HFFc6 (cell line): ENCODE measurements at places on chromosomes 4 and X. TPM values are rescaled to one million over a fixed set of nuclear protein-coding genes. Genes with fewer than 3 reads are reported as not detected.

Gene RPA4
- total RNA-seq, result 0.31 TPM in 1 of 3 replicates, not detected in the others

Gene INTU
- total RNA-seq, result 5.2 to 6.4 TPM (median 6.2 TPM) in 3 replicates

DNA sequence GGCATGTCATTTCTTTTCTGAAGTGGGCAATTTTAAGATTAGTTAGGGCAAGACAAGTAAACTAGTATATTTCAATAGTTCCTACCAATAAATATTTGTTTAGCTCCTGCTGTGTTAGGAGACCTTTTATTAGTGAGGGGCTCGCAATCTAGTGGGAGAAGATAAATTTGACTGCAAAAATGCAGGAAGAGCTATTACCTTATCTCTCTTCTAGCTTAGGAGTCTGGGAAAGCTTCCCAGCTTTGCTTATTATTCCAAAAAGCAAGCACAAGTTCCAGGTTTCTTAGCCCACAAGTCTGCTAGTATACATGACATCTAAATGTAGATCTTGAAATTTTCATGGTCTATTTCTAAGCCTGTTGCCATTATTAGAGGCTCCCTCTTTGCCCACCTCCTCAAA is 191.1 kb downstream of the GC start:
- peaks cover 6% of the 10 kb centered on the region for H3K27me3 ChIP-seq
- no peak overlapping the region for H3K27ac ChIP-seq
- no peaks in the 10 kb centered on the region for H3K4me1 ChIP-seq
- H3K4me3 ChIP-seq, result no peak overlapping the region
- no peaks in the 10 kb centered on the region for H3K36me3 ChIP-seq

DNA sequence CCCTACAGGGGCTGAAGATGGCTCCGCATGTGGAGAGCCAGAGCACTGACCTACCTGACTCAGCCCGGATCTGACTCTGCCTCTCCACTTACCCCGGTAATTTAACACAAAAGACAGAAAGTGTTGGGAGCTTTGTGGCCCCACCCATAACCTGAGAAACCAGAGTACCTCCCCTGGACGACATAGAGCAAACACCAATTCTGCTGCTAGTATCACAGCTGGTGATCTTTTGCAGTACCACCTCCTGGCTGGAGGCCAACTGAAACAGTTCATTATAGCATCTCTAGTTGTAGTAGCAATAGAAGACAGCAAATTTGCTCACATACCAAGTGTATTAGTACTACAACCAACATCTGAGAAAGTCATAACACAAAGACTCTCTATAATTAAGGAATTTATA is 443.9 kb downstream of the KLHL4 start:
- H3K27ac ChIP-seq, result no peak overlapping the region
- no peaks in the 10 kb centered on the region for H3K27me3 ChIP-seq
- H3K4me1 ChIP-seq, result no peaks in the 10 kb centered on the region
- no peak overlapping the region for H3K4me3 ChIP-seq
- H3K36me3 ChIP-seq, result no peaks in the 10 kb centered on the region

Gene FGFBP2
- total RNA-seq, result not detected in 2 replicates

GRCh38 chrX:103783971-103784370 is 7.3 kb downstream of the PLP1 start:
- no peak for DNase-seq
- H3K4me3 ChIP-seq, result no peak overlapping the region
- peaks cover 3% of the 10 kb centered on the region; the same call in 1 of the 2 replicates for H3K27me3 ChIP-seq

- DNase-seq, result no peak
- no peaks in the 10 kb centered on the region for H3K36me3 ChIP-seq
- H3K4me1 ChIP-seq, result peaks cover 10% of the 10 kb centered on the region; the same call in 1 of the 2 replicates
These were observed 24.6 kb upstream of the LRBA start for GRCh38 chr4:151039733-151040132.

GRCh38 chr4:92455951-92456350 is 152.2 kb downstream of the GRID2 start:
- no peaks in the 10 kb centered on the region for H3K4me1 ChIP-seq
- H3K36me3 ChIP-seq, result no peaks in the 10 kb centered on the region
- no peak overlapping the region for H3K4me3 ChIP-seq
- DNase-seq, result no peak
- H3K27ac ChIP-seq, result no peak overlapping the region

- peak overlapping the region; percentile 36; the same call in 1 of the 2 replicates for H3K27ac ChIP-seq
- no peaks in the 10 kb centered on the region for H3K27me3 ChIP-seq
- H3K4me1 ChIP-seq, result peaks cover 86% of the 10 kb centered on the region
- H3K4me3 ChIP-seq, result no peak overlapping the region
- H3K36me3 ChIP-seq, result peaks cover 25% of the 10 kb centered on the region
These were observed 78.3 kb downstream of the PDLIM5 start for GRCh38 chr4:94530073-94530472.

- 0 out of 2 replicates have a peak overlapping the region, but pooled peaks have one; percentile 5 for H3K27ac ChIP-seq
- H3K4me1 ChIP-seq, result peaks cover 32% of the 10 kb centered on the region
- H3K27me3 ChIP-seq, result no peaks in the 10 kb centered on the region
- no peak for DNase-seq
These were observed 54.8 kb downstream of the DHX15 start for GRCh38 chr4:24529555-24529954.

DNA sequence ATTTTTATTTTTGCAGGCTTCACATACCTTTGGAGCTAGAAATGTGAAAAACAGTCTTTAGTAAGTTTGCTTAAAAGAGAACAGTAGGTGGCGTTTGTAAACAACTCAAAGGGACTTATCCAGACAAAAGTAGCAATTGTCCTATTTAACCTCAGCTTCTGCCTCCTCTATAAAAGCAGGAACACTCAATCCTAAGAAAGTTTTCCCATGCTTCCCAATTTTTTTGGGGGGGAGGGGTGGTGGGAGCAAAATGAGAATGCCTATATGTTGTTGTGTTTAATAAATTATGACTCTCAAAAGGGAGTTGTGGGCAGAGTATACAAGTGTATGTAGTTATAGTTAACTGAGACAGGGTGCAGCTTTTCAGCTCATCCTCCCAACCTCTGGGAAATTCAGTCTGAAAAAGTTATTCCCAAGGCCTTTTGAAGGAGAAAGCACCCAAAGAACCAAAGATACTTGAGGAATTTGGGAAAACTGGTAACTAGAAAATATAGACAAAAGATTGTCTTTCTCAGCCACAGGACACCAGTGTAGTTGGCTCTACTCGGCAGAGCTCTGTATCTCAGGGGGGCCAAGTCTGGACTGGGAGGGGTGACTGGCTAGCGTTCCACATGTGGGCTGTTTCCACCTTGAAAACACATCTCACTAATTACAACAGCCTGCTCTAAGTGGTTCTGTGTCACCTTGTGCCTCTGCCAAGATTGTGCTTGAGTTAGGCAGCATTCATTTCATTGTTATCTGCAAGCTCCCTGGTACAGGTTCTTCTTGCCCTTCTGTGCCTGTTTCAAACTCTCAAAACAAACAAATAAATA is 2.8 kb downstream of the SFRP2 start:
- no peaks in the 10 kb centered on the region for H3K36me3 ChIP-seq
- DNase-seq, result peak; percentile 12
- H3K4me3 ChIP-seq, result no peak overlapping the region
- no peak overlapping the region for H3K27ac ChIP-seq
- H3K27me3 ChIP-seq, result peaks cover 37% of the 10 kb centered on the region
- H3K4me1 ChIP-seq, result peaks cover 12% of the 10 kb centered on the region

- no peak for DNase-seq
- H3K27me3 ChIP-seq, result no peaks in the 10 kb centered on the region; the same call in none of the 2 replicates
These were observed 145.9 kb downstream of the CPE start for GRCh38 chr4:165524532-165525190.

Gene TMEM47
- total RNA-seq, result 99.5 TPM in 2 replicates

Gene ATP11C
- 27.1 and 34.3 TPM in 2 replicates for total RNA-seq

- H3K27ac ChIP-seq, result no peak overlapping the region
- no peak for DNase-seq
- no peak overlapping the region for H3K4me3 ChIP-seq
- H3K36me3 ChIP-seq, result no peaks in the 10 kb centered on the region
- H3K4me1 ChIP-seq, result peaks cover 24% of the 10 kb centered on the region
These were observed 9.1 kb downstream of the ZFYVE28 start for GRCh38 chr4:2409381-2409783.

Gene RIPPLY1
- not detected in 2 replicates for total RNA-seq

DNA sequence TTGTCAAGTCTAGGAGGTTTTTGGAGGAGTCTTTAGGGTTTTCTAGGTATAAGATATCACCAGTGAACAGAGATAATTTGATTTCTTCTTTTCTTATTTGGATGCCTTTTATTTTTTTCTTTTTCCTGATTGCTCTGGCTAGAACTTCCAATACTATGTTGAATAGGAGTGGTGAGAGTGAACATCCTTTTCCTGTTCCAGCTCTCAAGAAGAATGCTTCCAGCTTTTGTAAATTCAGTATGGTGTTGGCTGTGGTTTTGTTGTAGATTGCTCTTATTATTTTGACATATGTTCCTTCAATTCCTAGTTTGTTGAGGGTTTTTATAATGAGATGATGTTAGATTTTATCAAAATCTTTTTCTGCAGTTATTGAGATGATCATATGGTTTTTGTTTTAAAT is 165.6 kb upstream of the WDFY3 start:
- H3K27ac ChIP-seq, result no peak overlapping the region
- peaks cover 2% of the 10 kb centered on the region; the same call in 1 of the 2 replicates for H3K27me3 ChIP-seq
- H3K4me3 ChIP-seq, result no peak overlapping the region
- no peak for DNase-seq
- H3K4me1 ChIP-seq, result no peaks in the 10 kb centered on the region

DNA sequence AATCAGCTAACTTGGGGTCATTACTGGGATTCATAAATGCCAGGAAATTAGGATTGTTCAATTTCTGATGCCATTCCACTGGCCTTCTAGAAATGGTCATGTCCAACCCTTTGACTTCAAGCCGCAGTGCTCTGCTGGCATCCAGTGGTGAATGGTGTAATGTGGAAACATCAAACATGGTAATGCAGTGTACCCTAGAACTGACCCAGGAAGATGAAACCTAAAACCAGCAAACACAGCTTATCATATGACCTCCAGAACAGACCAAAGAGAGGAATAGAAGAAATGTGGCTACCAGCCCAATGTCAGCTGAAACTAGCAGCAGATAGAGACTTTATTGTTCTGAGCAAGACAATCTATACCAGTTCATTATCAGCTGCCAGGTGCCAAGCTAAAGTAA is 13.8 kb downstream of the CXCL13 start:
- no peak overlapping the region for H3K4me3 ChIP-seq
- H3K36me3 ChIP-seq, result no peaks in the 10 kb centered on the region
- H3K27ac ChIP-seq, result no peak overlapping the region
- peaks cover 8% of the 10 kb centered on the region for H3K4me1 ChIP-seq
- no peak for DNase-seq

DNA sequence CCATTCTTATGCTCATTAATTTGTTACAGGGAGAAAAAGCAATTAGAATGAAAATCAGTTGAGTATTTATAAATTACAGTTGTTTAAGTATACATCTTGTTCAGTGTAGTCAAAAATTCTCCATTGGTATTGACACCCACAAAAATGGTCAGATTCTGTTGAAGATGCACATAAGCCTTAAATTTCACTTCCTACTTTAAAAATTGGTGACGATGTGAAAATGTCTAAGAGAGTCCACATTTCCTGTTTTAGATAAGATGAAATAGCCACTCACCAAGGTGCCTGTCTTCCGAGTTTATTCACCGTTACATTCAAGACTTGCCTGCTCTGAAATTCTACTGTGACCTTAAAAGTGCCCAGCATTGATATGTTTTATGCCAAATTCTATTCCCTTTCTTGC is 93.6 kb downstream of the GPR143 start:
- peaks cover 68% of the 10 kb centered on the region for H3K4me1 ChIP-seq
- peak overlapping the region; percentile 33; the same call in 1 of the 2 replicates for H3K27ac ChIP-seq
- DNase-seq, result no peak

DNA sequence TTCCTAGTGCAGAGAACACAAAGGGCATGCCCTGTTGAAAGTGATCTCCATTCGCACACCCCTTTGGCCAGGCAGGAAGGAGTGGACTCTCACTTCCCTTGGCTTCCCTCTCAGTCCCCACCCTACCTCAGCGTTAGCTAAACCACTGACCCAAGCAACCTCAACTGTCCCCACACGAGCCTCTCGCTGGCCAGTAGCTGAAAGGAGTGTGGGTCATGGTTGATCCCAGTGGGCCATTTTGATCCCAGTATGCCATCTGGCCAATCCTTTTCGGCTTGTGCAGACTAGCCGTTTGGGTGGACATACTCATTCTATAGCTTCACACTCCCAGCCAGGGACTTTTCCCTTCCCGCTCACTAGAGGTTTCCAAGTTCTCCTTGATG is 24.4 kb upstream of the BCORL1 start:
- no peak for DNase-seq
- H3K36me3 ChIP-seq, result no peaks in the 10 kb centered on the region

Gene CFAP299
- 4.8 to 9.1 TPM (median 8.4 TPM) in 3 replicates for total RNA-seq

GRCh38 chr4:121960818-121961217 is 9.0 kb upstream of the TRPC3 start:
- no peak overlapping the region for H3K27ac ChIP-seq
- no peak overlapping the region for H3K4me3 ChIP-seq
- no peaks in the 10 kb centered on the region for H3K4me1 ChIP-seq
- H3K27me3 ChIP-seq, result peaks cover 1% of the 10 kb centered on the region; the same call in 1 of the 2 replicates
- DNase-seq, result no peak

DNA sequence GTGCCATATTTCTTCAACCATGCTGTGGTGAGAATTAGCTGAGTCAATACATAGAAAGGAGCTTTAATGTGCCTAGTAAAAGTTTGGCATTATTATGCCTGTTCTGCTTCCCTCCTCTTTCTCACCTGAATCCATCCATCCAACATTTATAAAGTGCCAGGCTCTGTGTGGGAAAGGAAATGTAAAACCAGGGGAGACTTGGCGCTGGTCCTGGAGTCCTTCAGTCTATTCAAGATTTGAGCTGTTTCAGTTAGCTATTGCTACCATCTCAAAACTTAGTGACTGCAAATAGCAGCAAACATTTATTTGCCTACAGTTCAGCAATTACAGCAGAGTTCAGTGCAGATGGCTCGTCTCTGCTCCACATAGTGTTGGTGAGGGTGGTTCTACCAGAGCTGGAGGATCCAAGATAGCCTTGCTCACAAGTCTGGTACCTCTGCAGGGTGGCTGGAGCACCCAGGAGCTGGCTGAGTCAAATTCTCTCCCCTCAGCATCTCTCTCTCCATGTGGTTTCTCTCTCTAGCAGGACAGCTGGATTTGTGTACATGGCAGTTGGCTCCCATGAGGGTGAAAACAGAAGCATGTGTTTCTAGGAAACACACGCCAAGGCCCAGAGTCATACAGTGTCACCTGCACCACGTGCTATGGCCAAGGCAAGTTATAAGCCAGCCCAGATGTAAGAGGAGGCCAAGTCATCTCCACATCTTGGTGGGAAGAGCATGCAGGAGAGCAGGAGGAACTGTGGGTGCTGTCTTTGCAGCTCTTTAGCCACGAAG is 77.3 kb downstream of the FHDC1 start:
- H3K27ac ChIP-seq, result no peak overlapping the region
- peaks cover 20% of the 10 kb centered on the region for H3K27me3 ChIP-seq
- H3K4me1 ChIP-seq, result peaks cover 12% of the 10 kb centered on the region
- H3K36me3 ChIP-seq, result no peaks in the 10 kb centered on the region

Gene SMIM43
- total RNA-seq, result 0.43 to 1.5 TPM (median 0.70 TPM) in 3 replicates

Gene LPAR4
- total RNA-seq, result not detected in 2 replicates

DNA sequence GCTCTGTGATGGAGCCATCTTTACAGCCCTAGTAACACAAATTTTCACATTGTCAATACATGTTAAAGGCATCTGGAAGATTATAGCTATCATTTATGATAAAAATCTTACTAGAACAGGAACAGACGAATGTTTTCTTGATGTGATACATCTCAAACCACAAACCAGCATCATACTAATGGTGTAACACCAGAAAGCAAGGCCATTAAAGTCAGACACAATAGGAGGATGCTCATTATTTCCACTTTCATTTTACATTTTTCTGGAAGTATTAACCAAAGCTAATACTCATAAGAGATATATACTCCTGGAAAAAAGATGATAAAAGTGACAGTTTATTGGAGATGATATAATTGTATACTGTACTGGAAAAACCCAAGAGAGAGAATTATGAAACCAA is 5.3 kb downstream of the AKAP14 start:
- H3K27ac ChIP-seq, result no peak overlapping the region
- H3K27me3 ChIP-seq, result peaks cover 7% of the 10 kb centered on the region
- no peaks in the 10 kb centered on the region for H3K4me1 ChIP-seq
- DNase-seq, result no peak
- no peaks in the 10 kb centered on the region for H3K36me3 ChIP-seq
- H3K4me3 ChIP-seq, result no peak overlapping the region
